Islet precursor cell (in vitro differentiated cells): ENCODE measurements at places on chromosomes 1 and 21.

DNA sequence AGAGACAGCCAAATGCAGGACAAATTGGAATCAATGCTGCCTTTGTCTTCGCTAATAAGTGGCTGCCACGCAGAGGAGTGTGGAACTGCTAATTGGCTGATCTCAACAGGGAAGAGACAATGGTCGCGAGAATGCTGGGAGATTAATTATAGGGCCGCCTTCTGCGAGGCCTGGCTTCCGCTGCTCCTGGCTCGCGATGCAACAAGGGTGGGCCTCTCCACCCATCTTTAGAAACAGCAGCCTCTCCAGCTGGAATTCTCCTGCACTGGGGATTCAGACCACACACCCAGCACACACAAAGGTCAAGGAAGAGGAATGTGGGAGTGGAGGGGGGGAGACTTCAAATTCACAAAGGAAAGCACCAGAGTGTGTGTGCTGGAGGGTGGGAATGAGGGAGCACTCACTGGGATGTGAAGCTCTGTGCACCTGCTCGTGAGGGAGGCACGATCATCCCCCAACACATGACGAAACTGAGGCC is 200.7 kb upstream of the GRIK3 start:
- DNase-seq = peak; percentile 75

- DNase-seq = no peak
These were observed 21.9 kb upstream of the PIK3CD start for GRCh38 chr1:9629445-9630201.

DNA sequence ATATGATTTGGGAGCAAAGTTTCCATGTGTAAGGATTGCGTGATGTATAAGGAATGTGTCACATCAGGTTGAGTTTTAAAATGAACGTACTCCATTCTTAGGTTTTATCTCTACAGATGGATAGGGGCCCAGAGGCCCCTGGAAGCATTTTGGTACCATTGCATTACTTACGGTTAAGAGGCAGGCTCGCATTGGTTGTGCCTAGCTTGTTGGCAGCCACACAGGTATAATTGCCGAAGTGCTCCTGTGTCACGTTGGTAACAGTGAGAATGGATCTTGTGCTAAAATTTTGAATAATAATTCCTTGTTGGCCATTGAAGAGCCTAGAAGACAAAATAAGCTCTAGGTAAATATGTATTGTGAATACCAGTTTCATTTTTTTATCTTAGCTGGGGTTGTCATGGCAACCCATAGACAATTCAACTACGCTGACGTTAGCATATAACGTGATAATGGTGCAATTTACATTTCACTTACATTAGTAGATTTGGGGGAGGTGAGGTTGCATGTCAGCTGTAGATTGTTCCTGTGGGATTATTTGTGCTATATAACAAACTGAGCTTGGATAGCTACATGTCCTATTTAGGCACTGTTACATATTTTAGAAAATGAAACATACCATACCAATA is 511.9 kb upstream of the ZRANB2 start:
- no peak for DNase-seq

DNA sequence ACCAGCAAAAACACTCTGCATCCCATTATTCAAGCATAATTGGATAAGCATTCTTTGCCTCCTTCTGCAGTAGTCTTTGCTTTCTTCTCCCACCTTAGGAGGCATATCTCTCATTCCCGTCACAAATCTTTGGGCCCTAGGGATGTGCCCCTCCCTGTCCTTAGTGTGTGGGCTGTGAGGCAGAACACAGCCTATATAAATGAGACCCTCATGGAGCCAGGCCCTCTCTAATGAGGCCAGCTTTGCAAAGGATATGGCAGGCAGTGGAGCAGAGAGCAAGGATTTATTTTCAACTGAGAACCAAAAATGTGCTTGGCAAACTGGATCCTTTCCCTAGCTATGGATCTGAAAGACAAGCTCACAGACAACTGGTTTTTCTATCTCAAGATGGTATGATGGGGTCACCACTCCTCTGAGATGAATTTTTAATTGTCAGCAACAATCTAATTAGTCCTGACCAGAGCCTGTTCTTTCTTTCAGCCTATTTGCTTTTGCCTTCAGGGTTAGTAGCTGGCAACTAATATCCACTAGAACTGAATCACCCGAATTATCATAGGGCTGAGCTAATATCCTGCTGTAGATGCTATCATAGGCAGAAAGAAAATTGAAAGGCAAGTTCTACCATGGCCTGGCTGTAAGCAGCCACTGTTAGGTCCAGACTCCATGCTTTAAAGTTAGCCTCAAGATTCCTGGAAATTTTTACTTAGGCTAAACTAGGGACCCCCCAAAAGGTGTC is 134.2 kb downstream of the SYT2 start:
- no peak for DNase-seq

GRCh38 chr1:24929398-24930259 is 447 bp downstream of the RUNX3 start:
- DNase-seq = no peak

DNA sequence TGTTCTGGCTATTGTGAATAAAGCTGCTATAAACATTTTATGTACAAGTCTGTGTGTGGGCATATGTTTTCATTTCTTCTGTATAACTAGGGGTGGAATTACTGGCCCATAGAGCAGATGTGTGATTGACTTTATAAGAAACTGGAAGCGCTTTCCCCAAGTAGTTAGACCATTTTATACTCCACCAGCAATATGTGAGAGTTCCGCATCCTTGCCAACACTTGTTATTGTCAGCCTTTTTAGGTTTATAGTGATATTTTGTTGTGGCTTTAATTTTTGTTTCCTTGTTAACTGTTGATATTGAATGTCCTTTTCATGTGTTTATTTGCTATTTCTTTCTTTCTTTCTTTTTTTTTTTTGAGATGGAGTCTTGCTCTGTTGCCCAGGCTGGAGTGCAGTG is 9.4 kb downstream of the MAN1C1 start:
- DNase-seq = no peak

DNA sequence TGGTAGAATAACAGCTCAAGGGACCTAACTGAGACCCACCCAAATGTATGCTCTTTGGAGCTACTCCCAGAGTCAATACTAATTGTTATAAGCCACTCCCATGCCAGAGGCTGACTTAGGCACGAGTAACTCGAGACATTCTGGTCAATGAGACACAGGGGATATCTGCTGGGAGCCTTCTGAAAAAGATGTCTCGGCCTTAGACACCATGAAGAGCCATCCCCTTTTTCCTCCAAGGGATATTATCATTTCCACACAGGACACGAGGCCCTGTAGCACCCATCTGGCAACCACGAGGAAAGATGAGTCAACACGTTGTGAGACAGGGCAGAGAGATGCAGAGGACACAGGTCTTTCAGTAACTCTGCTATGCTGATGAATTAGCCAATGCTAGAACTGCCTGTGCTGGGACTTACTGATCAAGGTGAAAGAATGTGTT is 30.7 kb downstream of the ITPKB start:
- peak; percentile 72 for DNase-seq

DNA sequence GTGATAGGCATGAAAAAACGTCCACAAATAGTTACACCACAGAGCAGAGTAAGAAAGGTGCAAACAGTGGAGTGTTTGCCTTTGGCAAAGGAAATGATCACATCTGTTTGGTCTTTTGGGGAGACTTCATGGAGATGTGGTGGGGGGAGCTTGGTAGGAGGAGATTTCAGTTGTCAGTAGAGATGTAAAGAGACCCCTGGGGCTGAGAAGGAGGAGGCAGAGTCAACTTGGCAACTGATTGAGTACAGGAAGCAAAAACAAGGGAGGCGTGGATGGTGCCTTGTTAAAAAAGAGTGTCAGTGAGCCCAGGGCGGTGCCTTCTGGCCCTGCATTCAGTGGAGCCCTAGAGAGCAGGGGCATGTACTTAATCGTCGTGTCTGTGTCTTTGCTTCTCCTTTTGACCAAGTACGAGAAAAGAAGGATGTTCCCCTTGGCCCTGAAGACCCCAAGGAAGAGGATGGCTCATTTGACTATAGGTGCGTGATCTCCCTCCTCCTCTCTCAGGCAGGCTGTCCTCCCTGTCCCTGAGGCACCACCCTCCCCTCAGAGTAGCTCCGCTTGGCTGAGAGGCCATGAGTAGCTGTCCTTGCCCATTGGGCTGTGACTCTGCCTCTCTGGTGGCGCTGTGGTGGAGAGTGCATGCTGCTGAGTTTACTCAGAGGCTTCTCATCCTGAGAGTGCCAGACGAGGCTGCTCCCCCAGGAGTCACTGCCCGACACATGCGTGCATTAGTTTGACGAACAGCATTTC is 30.4 kb upstream of the CNTN2 start:
- no peak for DNase-seq

GRCh38 chr1:158112994-158113758 is 67.5 kb upstream of the CD1D start:
- peak; percentile 83 for DNase-seq

DNA sequence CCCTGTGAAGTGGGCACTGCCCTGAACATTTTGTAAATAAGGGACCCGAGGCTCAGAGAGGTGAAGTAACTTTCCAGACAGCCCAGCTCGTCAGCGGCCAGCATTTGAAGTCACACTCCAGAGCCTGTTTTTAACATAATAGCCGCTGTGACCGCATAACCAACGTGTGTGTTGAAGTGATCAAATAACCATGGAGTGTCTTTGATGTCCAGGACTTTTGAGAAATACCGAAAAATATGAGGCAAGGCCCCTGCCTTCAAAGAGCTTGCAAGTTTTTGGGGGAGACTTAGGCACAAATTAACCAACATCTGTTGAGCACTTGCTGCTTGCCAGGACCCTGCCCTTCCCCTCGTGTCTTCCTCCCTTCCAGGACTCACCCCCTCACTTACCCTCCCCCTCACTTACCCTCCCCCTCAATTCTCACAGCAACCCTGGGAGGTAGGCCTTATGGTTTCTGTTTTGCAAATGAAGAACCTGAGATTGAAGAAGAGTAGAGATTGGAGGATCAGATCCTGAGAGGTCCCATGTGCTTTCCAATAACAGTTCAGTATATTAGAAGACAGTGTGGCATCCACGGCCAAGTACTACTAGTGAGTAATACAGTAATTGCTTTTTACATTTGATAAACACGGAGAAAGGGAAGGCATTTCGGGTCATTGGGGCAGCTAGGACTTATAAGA is 1.3 kb upstream of the SLC16A1 start:
- peak; percentile 57 for DNase-seq

GRCh38 chr1:27958513-27958912 is 1.3 kb upstream of the XKR8 start:
- peak; percentile 45 for DNase-seq

- no peak for DNase-seq
These were observed 40.5 kb upstream of the SUCO start for GRCh38 chr1:172492421-172492820.

DNA sequence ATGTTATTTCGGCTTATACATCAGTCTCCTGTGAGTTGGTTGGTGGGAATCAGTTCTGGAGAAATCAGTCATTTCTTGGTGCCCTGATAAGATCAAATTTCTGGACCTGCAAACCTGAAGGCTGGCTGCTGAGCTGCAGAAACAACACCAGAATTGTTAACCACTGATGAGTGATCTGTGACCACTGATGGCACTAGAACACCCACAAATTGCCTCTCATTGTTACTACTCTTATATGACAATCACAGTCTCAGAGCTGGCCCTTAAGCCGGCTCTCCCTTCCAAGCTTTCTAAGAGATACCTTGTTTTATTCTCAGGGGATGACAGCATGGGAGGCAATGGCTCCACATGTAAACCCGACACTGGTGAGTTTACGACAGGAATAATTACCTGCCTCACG is 1.9 kb downstream of the C1orf162 start:
- no peak for DNase-seq

GRCh38 chr1:225990705-225991464 is 8.3 kb downstream of the SDE2 start:
- no peak for DNase-seq

- DNase-seq = peak; percentile 83
These were observed 63.6 kb upstream of the ZC3H12A start for GRCh38 chr1:37410815-37411214.

DNA sequence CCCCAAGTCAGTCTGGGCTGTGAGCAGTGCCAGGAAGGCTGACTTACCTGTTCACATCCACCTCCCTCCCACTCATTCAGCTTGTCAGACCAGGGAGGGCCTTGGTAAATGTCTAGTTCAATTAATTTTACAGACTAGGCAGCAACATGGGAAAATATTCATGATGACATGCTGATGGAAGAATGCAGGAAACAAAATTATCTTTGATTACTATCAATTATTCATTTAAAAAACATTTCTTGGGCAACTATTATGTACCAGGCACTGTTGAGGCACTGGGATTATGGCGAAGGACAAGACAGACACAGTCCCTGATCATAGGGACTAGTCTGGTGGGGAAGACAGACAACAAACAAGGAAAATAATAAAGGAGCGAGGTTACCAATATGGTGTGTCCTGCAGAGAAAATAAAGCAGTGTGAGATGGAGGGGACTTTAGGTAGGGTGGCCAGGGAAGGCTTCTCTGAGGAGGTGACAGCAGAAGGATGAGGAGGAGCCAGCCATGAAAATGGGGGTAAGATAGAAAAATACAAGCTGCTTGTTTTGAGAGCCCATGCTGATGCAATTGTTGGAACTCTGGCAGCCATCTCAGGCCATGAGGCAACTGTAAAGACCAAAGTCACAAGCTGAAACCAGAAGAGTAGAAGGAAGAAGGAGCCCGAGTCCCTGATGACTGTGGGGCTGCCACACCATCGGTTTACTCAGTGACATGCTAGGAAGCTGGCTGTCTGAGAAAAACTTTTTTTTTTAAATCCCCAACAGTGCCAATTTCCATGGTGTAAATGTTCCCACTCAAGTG is 14.0 kb downstream of the TRIM62 start:
- no peak for DNase-seq

DNA sequence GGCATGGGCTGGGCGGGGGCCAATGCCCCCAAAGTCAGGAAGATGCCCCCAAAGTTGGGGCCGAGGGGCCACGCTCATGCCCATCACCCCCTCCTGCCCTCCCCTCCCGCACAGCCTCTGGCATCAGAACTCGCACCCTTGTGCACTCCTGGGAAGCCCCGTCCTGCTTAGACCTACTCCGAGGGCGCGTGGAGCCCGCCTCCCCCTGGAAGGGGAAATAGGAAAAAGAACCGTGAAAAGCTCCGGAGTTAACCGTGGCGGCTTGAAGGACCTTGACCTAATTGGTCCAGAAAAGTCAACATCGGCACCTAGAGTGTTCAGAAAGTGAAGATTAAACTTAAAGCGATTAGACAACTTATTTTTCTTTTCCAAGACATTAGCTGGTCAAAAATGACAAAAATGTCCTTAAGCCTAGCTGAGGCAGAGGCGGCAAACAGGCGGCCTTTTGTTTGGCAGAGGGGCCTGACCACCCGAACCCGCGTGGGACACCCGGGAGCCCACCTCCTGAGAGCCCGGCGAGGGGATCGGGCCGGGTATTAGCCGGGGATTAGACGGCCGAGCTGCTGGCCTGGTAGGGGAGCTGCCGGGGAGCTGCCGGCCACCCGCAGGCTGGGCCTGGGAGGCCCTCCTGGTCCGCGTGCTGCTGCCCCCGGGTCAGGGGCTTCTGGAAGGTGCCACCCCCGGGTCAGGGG is 65.5 kb downstream of the PRDM16 start:
- no peak for DNase-seq

- no peak for DNase-seq
These were observed 91.5 kb downstream of the ARHGEF10L start for GRCh38 chr1:17630986-17631385.

GRCh38 chr1:18360251-18360650 is 120.5 kb upstream of the KLHDC7A start:
- DNase-seq = no peak
